ENCODE measurements at places on chromosomes 6 and 20.

- no peak for DNase-seq
These were observed 76.9 kb downstream of the TXNDC5 start for GRCh38 chr6:7833751-7834070.

DNA sequence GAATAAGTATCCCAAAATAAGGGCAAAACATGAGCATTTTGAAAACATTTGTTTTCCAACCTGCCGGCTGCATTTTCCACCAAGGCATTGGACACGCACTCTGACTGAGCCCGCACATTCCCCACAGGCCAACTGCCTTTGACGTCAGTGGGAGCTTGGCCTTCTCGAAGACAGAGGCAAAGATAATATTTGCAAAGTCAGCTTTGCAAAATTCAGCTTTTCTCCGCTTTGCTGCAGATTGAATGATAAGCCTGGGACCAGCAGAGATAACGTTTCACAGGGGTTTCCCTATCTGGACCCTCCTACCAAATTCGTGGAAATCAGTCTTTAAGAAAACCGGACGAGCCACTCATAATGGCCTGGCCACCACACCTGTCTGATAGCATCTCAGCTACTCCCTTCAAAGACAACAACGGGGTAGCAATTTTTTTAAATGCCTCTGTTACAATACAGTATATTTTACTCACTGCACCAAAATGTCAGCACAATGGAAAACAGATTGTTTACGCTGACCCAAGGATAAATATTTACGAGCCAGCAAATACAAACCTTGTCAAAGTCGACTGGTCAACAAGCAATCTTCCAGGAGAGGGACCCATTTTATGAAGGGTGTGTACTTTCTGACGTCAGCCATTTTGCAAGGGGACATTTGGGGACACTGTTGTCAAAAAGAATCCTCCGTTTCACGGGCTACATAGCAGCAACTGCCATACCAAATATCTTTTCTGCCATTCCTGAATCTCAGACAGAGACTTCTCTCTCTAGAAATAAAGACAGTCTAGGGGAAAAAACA, 100.5 kb downstream of the TFAP2A start:
- DNase-seq: no peak

GRCh38 chr20:37567331-37567665, 39.6 kb upstream of the BLCAP start:
- no peak for DNase-seq

- no peak for DNase-seq
These were observed 679.5 kb upstream of the NRSN1 start for GRCh38 chr6:23446469-23446967.

GRCh38 chr6:14726816-14727493, 518.9 kb upstream of the JARID2 start:
- no peak for DNase-seq

GRCh38 chr6:9025228-9025627, 589.9 kb upstream of the SLC35B3 start:
- no peak for DNase-seq

- no peak for DNase-seq
These were observed 43.4 kb downstream of the SPDEF start for GRCh38 chr6:34512738-34513115.

DNA sequence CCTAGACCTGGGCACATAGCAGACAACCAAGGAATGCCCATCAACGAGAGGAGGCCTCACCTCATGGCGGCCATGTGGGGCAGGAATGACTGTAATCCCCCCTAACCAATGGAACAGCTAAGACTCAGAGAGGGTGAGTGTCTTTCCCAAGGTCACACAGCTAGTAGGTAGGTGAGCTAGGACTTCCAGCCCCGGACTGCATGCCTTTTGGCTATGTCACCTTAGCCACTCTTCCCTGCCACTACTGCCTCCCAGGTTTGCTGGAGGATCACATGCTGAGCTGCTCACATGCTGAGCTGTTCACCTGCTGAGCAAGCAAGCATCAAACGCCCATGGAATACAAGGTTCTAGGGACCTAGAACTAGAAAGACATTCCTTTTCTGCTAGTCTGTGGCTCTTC, 188.5 kb upstream of the PMEPA1 start:
- DNase-seq: no peak

DNA sequence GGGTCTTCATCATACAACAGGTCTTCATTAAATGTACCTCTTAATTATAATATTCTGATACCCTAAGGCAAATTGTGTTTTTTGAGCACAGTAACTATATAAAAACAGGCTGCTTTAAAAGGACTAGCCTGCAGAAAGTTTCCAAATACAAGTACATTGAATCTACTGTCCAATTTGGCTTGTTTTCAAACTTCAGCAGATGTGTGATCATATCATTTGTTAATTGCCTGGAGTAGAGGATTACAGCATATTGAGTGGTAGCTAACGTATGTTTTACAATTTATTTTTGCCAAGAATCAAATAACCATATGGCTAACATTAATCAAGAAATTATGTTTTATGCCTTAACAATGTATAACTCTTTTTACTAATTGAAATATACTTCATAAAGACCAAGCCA, 12.6 kb downstream of the TINAG start:
- no peak for DNase-seq

DNA sequence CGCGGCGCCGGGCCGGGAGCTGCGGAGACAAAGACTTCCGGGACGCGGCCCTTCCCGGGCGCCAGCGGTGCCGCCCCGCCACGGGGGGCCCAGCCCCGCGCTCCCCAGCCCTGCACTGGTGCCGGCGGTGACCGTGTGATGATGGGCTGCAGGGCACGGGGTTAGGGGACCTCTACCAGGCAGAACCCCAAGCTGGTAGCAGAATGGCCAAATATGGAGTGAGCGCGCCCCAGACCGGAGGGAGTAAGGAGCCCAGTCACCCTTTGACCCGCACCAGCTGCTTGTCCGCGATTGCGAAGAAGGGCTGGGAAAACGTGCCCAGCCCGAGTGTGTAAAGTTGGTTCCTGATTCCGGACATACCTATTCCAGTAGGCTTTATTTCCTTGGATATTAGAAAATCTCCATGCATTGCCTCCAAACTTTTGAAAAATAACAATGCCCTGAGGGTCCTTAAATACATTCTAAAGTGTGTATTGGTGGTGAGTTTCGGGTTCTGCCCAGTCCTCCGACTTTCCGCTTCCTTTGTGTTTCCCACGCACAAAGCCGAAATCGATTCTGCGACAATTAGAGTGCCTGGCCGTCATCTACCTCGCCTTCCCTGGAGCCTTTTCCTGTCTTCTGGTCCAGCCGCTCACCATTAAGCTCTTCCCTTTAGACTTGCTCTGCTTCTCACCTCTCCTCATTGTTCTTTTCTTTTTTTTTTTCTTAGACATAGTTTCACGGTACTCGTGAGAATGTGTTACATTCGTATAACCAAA, 1.1 kb downstream of the ABRACL start:
- DNase-seq: no peak

DNA sequence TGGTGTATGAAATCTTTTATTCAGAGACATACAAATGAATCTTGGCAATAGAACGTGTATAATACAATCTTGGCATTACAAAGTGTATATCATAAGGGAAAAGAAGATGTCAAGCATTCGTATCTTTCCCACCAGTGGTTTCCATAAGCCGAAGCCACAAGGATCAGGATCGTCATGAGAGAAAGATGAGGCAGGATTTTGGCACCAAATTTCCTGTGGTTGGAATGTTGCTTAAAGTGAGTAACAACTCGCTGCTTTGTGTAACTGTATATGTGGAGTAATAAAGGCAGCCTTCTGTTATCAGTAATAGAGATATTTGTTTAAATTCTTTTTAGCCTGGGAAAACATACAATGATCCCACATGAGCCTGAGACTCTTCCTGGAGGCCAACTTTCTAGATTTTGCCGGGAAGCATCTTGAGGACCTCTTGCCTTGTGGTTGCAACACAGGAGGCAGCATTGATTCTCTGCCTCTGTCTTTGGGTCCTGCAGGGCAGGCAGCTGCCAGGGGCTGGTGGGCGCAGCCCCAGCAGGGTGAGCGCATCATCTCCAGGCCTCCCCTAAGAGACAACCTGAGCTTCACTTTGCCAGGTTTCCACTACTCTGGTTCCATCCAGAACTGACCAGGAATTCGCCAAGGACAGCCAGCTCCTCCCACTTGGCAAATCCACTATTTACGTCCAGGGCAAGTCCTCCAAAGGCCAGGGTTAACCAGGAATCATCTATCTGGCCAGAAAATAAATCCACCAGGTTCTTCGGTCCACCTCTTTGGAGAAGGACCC, 230.9 kb upstream of the SULF2 start:
- DNase-seq: no peak
